ENCODE measurements at places on chromosomes 3 and 15. TPM values are rescaled to one million over a fixed set of nuclear protein-coding genes. Genes with fewer than 3 reads are reported as not detected.

SST gene
- total RNA-seq, result not detected

KNG1 gene
- total RNA-seq, result not detected

CDHR4 gene
- 0.16 TPM for total RNA-seq

CRYGS gene
- 5.6 TPM for total RNA-seq

OR5H15 gene
- not detected for total RNA-seq

MOBP gene
- total RNA-seq, result 0.14 TPM

DNA sequence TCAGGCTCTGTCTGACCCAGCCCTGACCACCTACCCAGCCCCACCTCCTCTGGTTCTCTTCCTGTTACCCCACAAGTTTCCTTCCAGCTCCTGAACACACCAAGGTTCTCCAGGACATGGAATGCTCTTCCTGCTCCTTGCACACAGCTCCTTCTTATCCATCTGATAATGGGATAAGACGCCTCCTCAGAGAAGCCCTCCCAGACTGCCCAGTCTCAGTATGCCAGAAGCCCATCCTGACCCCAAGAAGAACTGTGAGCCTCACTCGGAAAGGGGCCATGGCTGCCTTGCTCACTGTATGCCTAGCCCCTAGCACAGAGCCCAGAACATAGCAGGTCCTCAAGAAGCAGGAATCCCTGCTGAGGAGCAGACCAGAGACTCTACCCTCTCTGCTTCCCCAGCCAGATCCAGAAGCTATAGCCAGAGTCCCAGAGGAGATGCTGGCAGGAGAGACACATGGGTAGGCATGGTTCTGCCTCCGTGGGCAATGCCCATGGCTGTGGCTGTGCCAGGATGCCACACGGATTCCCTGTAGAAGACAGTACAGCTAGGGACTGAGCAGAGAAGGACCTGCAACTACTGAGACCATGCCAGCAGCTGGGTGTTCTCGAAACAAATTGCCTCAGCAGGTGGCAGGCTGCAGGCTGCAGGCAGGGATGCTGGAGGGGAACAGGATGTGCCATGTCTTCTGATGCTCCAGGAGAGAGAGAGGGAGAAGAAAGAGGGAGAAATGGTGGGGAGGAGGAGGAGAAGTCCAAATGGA is 74.0 kb upstream of the LINGO1 start:
- no peaks in the 10 kb centered on the region for H3K4me1 ChIP-seq
- H3K4me3 ChIP-seq, result no peak overlapping the region
- H3K27ac ChIP-seq, result no peak overlapping the region
- no peaks in the 10 kb centered on the region for H3K36me3 ChIP-seq

- no peaks in the 10 kb centered on the region for H3K27me3 ChIP-seq
- no peak overlapping the region for H3K4me3 ChIP-seq
- H3K36me3 ChIP-seq, result no peaks in the 10 kb centered on the region
- no peak overlapping the region for H3K27ac ChIP-seq
Measured at GRCh38 chr3:14923476-14923875, 23.9 kb upstream of the NR2C2 start.
